ENCODE measurements at places on chromosomes 12 and 14. TPM values are rescaled to one million over a fixed set of nuclear protein-coding genes. Genes with fewer than 3 reads are reported as not detected.

The IL23A gene
- not detected for total RNA-seq

The KRT85 gene
- not detected for total RNA-seq

The CPNE6 gene
- total RNA-seq: 0.09 TPM

The C12orf54 gene
- not detected for total RNA-seq

The DPF3 gene
- total RNA-seq: 1.7 TPM

The PPP1R1A gene
- total RNA-seq: 45.5 TPM

The GPR65 gene
- total RNA-seq: 1.1 TPM

The CRY1 gene
- 10.9 TPM for total RNA-seq

The INF2 gene
- total RNA-seq: 47.5 TPM

The CLEC1A gene
- 2.5 TPM for total RNA-seq

The AQP5 gene
- not detected for total RNA-seq

The CD69 gene
- 1.7 TPM for total RNA-seq

The CEBPE gene
- not detected for total RNA-seq

The PLBD1 gene
- 4.6 TPM for total RNA-seq

The FLVCR2 gene
- 36.1 TPM for total RNA-seq

The SMIM41 gene
- total RNA-seq: not detected

The FAM90A1 gene
- 0.07 TPM for total RNA-seq

The VRTN gene
- not detected for total RNA-seq

The A2M gene
- 2,945 TPM for total RNA-seq

The FAM181A gene
- not detected for total RNA-seq

The MSI1 gene
- not detected for total RNA-seq

The LRRC10 gene
- total RNA-seq: not detected

The RALGAPA1 gene
- 20.3 TPM for total RNA-seq
